ENCODE measurements at places on chromosomes 11 and 22.

- no peak for DNase-seq
Observed at GRCh38 chr11:117130879-117131278, 13.2 kb upstream of the PAFAH1B2 start.

DNA sequence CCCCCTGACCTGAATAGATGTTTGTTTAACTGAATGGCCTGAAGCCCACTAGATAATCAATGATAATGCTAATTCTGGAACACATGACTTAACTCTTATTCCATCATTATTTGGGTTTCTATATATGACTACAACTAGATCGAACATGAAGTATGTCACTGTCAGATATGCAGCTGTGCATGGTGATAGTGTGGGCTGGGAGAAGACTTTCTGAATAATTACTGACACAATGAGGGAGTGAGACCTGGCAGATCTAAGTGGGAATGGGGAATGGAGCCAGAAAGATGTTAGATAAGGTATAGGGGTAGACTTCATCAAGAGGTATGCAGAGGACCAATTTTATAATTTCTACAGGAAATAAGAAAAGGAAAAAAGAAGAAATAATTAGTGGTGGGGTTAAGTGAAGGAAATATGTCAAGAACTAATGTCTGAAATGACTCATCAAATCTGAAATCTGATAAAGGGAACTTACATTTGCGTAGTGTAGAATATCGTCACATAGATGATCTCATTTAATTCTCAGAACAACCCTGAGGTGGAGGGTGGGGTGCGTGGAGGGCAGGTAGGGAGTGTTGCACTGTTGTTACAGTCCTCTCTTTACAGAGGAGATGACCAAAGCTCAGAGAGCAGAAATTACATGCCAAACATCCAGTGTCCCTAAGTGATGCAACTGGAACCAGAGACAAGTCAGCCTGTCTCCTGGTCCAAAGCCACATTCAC, 68.2 kb upstream of the EED start:
- no peak for DNase-seq

DNA sequence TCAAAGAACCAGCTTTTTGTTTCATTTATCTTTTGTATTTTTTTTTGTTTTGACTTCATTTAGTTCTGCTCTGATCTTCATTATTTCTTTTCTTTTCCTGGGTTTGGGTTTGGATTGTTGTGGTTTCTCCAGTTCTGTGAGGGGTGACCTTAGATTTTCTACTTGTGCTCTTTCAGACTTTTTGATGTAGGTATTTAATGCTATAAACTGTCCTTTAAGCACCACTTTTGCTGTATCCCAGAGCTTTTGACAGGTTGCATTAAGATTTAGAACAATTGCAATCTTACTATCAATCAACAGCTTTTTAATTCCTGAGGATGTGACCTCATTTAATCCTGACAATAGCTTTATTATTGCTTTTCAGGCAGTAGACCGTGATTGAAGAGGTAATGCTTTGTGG, 94.3 kb downstream of the ZNF280B start:
- DNase-seq, result no peak

DNA sequence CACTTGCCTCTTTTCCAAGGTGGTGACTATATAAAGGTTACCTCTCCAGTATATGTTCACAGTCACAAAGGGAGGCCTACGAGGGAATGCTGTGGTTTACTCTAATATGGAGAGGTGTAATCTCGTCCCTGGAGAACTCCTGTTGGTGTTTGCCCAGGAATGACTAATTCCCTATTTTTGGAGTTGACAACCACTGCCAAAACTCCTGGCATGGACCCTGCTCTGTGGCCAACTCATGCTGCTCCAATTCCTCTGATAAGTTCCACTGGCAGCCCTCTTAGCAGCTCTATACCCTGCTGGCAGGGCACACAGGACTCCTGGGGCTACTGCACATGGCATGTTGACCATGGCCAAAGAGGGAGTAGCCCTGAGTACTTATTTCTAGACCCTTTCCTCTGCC, 418.7 kb upstream of the ANO5 start:
- no peak for DNase-seq

DNA sequence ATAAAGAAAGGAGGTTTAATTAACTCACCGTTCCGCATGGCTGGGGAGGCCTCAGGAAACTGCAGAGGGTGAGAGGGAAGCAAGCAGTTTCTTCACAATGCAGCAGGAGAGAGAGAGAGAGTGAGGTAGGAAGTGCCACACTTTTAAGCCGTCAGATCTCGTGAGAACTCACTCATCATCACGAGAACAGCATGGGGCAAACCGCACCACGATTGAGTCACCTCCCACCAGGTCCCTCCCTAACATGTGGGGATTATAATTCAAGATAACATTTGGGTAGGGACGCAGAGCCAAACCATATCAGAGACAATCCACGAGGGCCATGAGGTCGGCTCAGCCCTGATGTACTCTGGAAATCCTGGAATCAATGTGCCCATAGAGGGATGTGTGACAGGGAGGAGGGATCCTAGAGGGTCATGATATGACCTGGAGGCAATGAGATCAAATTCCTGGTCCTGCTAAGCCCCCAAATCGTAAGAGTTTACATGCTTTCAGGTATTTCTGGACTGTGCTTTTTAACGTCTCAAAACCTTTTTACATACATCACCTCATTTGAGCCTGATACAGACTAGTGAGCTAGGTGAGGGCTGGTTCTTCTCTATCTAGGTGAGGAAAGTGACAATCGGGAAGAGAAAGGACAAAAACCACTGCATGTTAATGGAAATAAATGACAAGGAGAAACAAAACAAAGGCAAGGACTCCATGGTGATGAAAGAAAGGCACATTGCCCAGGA, 19.5 kb upstream of the RASSF10 start:
- DNase-seq, result no peak

DNA sequence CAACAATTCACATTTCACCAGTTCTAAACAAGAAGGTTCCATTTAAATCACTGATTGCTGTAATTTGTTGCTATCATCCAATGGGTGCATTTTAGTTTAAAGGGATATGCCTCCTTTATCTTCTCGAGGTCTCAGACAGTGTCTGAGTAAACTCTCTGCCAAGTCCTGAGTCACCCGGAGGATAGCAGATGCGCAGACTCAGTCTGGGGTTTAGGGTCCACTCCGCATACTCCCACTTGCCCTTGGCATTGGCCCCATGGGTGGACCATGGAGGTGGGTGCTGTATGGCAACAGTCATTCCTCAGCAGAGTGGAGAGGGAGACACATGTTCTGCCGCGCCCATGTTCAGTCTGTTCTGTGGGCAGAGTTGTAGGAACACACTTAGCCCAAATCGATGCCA, 65.4 kb upstream of the CRTAM start:
- DNase-seq, result no peak

DNA sequence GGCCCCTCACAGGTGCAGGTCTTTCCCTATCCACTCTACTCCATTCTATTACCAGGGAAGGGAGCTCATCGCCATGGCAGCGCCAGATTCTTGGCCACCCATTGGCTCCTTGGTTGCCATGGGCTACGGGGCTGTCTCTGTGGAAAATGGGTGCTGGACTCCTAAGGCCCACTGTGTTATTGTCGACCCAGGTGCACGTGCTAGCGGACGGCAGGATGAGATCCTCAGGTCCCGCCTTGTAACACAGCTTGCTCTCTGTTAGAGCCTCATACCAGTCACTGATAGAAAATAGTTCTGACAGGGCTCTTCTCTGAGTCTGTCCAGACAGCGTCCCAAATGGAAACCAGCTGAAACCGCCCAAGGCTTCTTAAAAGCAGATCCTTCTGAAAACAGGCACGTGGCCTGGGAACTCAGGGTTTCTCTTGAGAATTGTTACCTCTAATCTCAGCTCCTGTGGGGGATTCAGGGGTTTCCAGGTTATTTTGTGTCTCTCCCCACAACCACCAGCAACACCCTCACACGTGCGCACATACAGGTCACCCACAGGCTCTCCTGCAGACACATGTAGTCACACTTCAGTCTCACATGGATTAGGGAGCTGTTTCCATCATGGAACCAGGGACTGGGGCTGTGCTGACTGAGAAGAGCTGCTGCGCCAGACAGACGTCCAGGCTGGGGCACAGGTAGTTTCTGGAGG, 1.5 kb downstream of the TUB start:
- no peak for DNase-seq

GRCh38 chr11:59767225-59767611, 12.0 kb downstream of the STX3 start:
- no peak for DNase-seq

DNA sequence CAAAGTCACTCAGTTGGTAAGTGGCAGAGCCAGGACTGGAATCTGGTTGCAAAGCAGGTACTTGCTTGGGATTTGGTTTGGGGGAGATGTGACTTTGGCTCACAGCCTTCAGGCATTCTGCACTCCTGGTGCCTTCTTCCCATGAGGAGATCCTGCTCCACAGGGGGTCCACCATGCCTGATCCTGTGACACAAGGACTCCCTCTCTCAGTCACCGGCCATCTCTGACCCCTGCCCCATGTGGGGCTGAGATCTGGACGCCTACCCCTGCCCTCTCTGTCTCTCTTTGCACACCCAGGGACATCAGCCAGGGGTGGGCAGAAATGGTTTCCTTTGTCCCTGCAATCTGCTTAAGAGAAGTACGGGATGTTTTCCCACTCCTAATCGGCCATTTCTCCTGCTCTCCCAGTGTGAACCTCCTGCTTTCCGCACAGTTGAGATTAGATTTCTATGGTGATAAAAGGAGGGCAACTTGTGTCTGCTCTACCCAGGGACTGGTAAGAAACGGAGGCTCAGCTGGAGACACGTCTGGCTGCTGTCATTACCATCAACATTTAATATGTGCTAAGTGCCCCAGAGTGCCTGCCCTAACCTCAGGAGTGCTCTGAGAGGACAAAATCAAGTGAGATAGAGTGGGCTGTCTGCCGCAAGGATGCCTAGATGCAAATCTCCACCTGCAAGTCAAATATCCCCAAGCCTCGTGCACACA, 11.1 kb upstream of the FXYD6 start:
- no peak for DNase-seq

- DNase-seq, result peak; percentile 99
Observed at GRCh38 chr11:71286701-71287643, 34.6 kb upstream of the SHANK2 start.

GRCh38 chr11:67195971-67196456, 70.3 kb upstream of the GRK2 start:
- peak; percentile 91 for DNase-seq

DNA sequence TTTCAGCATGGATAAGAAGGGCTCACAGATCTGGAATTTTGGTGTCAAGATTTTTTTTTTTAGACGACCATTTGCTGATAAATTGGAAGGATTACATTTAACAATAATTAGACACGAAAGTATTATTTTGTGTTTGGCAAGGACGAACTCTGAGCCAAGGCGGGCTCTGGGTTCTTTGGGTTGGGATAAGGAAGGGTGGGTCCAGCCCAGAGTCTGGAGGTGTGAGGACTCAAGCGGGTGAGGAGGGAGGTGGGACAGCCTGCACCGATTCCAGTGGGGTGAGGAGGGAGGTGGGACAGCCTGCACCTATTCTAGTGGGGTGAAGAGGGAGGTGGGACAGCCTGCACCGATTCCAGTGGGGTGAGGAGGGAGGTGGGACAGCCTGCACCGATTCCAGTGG, 4.1 kb downstream of the B3GAT1 start:
- no peak for DNase-seq

- no peak for DNase-seq
Observed at GRCh38 chr11:96161307-96162089, 181.5 kb downstream of the MAML2 start.

- no peak for DNase-seq
Observed at GRCh38 chr11:14956111-14956510, 16.0 kb downstream of the CALCA start.

- DNase-seq, result no peak
Observed at GRCh38 chr11:34354782-34355181, 3.0 kb downstream of the ABTB2 start.

- DNase-seq, result no peak
Observed at GRCh38 chr22:48741540-48741939, 1086.1 kb downstream of the BRD1 start.

DNA sequence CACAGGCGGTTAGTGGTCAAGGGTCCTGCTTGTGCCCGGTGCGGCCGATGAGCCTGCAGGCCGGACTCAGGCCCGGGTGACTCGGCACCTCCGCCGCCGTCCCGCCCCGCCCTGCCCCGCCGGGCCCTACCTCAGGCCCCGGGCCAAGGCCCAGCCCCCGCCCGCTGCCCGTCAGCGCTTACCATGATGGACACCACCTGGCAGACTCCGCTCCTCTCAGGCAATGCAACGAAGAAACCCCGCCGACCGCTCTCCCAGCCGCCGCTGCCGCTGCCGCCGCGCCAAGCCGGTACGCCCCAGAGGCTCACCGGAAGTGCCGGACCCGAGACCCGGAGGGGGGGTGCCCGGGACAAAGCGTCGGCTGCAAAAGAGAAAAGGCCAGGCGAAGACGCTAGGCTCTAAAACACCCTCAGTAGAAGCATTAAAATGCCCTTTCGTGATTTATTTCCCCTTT, at the start of gene UFD1:
Gene UFD1, minus strand, starts transcription at position 293 of the 454 bp plus-strand sequence. Its CDS starts 108 bp downstream, at position 185.
- no peak for DNase-seq

DNA sequence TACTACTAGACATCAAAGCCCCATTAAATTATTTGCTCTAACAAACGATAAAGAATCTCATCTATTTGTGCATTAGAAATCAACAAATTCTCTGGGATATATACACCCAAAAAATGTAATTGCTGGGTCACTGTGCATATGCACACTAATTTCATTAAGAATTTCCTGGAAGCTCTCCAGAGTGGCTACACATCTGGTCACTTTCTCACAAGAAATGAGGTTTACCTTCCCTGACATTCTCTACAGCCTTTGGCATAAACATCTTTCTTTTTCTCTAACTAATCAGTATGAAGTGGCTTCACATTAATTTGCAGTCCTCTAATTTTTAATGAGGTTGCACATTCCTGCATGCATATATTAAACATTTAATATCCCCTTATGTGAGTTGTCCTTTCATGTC, 150.8 kb upstream of the ANO5 start:
- DNase-seq, result no peak

- DNase-seq, result no peak
Observed at GRCh38 chr11:117809236-117810055, 12.4 kb upstream of the DSCAML1 start.

- DNase-seq, result no peak
Observed at GRCh38 chr11:106202935-106203620, 125.6 kb downstream of the AASDHPPT start.

All from GM04503 (cell line).